Breast epithelium (tissue), 4 donors: ENCODE measurements at places on chromosomes 1 and 21. TPM values are rescaled to one million over a fixed set of nuclear protein-coding genes. Genes with fewer than 3 reads are reported as not detected.

The GSTM5 gene
- total RNA-seq: 4.6 TPM

The TCHH gene
- 3.0 TPM for total RNA-seq

- DNase-seq: no peak
Measured at GRCh38 chr1:117752661-117753060, 146.8 kb downstream of the TENT5C start.

GRCh38 chr1:178857126-178857525 is 13.8 kb downstream of the ANGPTL1 start:
- no peak for DNase-seq

The MEGF6 gene
- total RNA-seq: 32.1 TPM

The FCRL5 gene
- total RNA-seq: not detected

The MSH4 gene
- total RNA-seq: 0.66 TPM

- DNase-seq: no peak
Measured at GRCh38 chr1:5998906-5999301, 6.7 kb upstream of the NPHP4 start.

GRCh38 chr1:84675106-84675505 is 15.2 kb downstream of the SSX2IP start:
- DNase-seq: no peak

GRCh38 chr1:179058487-179059483 is 23.1 kb upstream of the TOR3A start:
- no peak for DNase-seq

The NTRK1 gene
- 4.9 TPM for total RNA-seq

DNA sequence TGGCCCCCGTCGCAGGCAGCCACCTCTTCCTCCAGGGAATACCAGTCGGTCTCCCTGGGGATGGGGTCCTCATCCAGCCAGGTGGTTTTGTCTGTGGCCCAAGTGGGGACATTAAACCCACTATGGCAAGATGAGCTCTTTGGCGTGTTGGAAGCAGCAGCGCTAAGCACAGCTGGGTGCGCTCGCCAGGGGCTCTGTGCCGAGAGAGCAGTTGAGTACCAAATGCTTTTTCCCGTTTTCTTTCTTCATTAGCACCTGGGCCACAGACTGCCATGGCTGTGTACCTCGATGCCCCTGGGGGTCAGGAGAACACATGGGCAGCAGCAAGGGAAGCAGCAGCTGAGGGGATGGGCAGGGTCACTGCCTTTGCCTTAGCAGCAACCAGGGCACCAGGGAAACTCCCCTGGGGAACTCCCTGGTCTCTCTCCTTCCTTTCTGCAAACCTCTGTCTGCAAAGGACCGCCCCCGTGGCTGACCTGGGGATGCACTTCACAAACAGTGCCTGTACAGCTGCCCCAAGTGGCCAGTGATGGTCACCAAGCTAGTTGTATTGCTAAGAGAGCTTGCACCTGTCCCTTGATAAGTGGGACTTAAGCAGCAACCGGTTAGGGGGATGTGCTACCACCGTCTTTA is 31.1 kb downstream of the EDARADD start:
- no peak for DNase-seq

The S100A8 gene
- 13.1 TPM for total RNA-seq

GRCh38 chr1:77282187-77282865 is 507 bp downstream of the AK5 start:
- DNase-seq: no peak

DNA sequence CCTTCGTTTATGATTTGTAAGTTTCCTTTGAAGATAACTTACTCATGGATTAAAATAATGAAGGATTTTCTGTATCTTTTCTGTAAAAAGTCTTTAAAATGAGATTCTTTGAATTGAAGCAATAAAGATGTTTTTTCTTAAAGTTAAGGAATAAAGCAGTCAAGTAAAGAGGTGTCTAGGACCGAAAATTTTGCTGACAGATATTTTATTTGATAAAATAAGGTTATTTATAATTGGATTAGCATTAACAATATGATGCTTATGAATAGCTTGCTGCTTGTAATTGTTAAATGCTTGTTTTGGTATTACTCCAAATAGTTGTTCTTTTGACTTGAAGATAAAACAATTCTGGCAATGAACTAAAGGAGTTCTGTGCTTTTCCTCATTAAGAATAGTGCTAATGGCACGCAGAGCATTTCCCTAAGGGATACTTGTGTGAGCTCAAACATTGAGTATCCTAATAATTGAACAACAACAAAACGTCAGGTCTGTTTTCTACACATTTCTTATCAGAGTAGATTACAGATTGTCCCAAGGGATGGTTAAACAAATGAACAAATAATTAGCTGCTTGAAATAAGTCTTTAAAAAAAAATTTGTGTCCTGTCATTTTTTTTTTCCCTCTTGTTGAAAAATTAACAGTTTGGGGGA is 16.6 kb downstream of the TSNAX start:
- DNase-seq: no peak

DNA sequence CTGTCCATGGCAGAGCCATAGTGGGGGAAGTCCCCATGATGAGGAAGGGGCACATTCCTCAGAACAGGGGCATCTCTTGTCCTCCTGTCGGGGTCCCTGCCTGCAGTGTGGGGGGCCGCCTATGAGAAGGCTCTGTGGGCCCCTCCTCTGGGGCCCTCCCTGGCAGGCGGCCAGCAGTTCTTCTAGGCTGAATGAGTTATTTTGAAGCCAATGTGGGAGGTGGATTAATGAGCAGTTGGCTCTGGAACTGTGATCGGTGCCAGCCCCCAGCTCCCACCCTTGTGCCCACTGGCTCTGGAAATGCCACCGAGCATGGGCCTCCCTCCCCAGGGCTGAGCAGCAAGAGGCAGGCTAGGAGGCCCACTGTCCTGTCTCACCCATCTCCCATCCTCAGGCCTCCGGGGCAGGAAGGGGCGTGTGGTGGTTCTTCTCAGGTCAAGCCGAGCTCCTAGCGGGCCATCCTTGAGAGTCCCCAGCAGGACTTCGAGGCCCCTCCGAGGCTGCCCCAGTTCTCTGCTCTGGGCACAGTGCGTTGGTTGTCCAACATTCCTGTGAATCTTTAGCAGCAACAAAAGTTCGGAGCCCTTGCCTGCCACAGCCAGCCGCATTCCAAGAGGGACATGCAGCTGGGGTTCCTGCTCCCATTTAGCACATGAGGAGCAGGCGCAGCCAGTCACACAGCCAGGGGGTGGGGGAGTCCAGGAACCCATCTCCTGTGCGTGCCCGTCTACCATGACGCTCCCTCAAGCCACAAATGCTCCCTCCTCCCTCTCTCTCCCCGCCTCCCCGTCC is 57.2 kb downstream of the EDN2 start:
- no peak for DNase-seq

The RXFP4 gene
- total RNA-seq: not detected

DNA sequence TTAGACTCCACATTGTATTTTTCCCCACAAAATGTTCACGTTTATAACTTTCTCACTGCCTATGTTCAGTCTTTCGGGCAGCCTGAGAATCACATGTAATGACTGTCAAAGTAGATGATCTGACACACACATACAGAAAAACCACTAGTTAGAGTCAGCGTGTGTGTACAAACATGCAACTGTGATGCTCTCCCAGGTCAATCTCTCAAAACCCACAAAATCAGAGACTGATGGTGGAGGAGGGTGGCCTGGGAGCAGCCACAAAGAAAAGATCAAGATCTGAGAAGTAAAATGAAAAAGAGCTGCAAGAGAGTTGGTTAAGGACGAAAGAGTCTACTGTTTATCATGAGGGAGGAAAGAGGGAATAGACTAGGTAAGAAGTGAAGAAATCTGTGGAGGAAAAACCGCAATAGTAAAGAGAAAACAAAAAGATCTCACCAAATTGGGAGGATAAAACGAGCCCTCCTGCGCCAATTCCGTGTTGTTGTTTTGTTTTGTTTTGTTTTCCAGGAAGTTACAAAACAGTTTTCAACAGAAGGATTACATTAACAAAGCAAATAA is 2.3 kb downstream of the EGLN1 start:
- DNase-seq: no peak

GRCh38 chr1:85484264-85484663 is 19.3 kb upstream of the DDAH1 start:
- no peak for DNase-seq

- no peak for DNase-seq
Measured at GRCh38 chr1:29200906-29201594, 19.4 kb upstream of the SRSF4 start.

- no peak for DNase-seq
Measured at GRCh38 chr1:92409946-92410549, 76.7 kb downstream of the GFI1 start.

DNA sequence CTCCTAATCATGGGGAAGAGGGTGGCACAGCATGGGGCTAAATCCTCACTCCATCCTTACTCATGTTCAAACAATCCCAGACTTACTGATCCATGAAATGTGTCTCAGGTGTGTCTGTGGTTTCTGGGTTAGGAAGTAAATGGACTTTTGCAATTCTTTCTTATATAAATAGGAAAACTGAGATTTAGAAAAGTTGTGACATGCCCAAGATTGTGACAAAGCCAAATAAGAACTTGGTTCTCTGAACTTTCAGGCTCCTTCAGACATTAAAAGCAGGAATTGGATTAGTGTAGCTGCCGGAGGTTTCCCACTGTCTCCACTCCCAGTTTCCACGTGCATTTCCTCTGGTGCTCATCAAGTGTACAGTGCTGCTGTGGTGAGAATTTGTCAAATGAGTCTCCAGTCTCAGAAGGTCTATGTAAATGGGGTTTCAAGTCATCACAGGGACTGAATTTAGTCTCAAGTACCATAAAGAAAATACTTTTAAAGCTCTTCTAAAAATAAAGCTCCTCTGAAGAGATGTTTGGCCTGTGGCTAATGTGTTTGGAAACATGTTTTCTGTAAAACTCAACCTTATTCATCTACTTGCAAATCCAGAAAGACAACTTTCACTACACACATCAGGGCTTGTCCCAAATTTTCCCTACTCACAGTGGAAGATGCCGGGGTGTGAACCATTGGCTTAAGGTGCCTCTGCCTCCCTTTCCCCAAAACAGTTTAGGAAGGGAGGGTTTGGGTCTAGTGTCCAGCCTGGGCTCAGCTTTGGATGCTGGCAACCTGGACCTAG is 115.2 kb downstream of the NGF start:
- no peak for DNase-seq

The PKP1 gene
- total RNA-seq: 12.1 TPM

DNA sequence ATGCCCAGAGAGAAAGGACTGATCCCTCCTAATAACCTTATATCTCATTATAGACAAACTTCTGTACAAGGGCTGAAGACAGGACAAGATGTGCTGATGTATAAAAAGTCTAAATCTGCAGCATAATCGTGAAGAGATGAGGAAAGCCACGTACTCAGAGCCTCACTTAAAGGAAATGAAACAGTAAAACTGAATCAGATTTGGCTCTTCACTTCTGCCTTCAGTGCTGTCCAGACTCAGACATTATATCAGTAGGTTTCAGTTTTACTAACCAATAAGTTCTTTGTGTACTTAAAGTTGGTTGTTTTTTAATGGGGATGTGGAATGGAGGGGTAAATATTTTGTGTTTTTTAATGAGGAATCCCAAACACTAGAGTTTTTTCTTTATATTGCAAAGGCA is 45.3 kb upstream of the RGS1 start:
- no peak for DNase-seq

- DNase-seq: no peak
Measured at GRCh38 chr1:233443040-233443760, 115.7 kb downstream of the MAP3K21 start.

The TDRD5 gene
- 3.9 TPM for total RNA-seq

DNA sequence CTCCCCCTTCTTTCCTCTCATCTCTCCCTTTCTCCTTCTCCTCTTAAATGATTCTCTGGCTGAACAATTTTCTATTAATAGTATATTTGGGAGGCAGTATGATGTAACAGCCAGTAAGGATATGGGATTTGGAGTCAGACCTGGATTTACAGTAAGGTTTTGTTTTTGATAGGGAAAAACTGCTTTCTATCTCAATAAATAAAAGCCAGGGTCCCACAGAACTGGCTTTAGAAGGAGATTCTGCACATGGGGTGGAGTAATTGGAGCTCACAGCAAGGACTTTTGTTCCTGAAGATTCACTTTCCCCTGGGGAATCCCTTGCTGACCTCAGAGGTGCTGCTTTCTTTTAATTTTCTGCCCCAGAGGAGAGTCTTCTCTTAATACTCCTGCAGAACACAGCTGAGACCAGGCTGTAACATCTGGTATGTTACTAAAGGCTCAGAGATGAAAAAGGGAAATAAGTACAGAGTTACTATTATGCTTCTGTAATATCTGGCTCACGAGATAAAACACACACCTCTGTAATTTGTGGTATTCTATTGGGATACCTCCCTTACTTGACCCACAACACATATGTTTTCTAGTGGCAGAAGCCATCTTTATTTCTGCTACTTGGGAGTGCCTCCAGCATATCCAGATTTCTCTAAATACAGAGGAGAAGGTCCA is 13.4 kb downstream of the EPB41 start:
- DNase-seq: no peak

DNA sequence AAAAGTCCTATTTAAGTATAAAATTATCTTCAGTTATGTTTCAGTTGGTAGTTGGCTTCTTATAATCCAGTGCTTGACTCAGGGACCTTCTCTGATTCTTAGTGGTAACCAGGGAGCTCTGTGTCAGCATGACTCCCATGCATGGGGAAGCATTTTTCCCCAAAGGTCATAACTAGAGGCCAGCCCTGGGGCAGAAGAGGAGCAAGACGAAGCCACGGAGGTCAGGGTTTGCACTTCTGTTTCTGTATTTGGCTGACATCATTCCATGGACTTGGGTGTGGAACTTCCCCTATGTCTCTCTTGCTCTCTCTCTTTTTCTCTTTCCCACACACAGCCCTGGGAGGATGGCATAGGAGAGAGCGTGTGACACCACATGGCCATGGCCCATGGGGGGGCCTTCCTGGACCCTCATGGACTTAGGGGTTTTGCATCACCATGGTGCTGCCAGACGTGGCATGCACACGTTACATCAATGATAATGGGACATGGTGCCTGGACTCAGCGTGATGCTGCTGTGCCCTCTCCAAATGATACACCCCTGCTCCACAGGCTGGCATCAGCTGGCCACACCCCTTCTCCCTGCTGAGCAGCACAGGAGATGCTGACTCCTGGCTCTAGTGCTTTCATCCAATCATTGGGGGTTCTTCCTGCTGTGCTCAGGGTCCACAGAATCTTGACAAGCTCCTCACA is 260.5 kb downstream of the KCNJ6 start:
- no peak for DNase-seq

The MAP3K21 gene
- 9.5 TPM for total RNA-seq

GRCh38 chr1:78408810-78409209 is 82.0 kb upstream of the PTGFR start:
- DNase-seq: no peak

DNA sequence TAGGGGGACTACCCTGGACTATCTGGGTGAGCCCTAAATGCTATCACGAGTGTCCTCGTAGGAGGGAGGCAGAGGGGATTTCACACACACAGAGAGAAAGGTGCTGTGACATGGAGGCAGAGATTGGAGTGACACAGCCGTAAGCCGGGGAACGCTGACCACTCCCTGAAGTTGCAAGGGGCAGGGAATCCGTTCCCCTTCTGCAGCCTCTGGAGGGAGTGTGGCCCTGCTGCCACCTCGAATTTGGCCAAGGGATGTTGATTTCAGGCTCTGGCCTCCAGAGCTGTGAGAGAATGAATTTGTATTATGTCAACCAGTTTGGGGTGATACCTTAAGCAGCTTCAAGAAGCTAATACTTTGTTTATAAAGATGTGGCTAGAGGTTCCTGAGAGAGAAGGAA is 137.7 kb downstream of the ACTL8 start:
- DNase-seq: no peak

The KRTAP10-7 gene
- not detected for total RNA-seq

The NHLH1 gene
- not detected for total RNA-seq

- peak; percentile 60 for DNase-seq
Measured at GRCh38 chr21:41250519-41250918, 66.1 kb upstream of the FAM3B start.

The OR10Z1 gene
- total RNA-seq: not detected

GRCh38 chr1:29706936-29707335 is 470.6 kb downstream of the PTPRU start:
- DNase-seq: no peak

- DNase-seq: no peak
Measured at GRCh38 chr1:173887627-173888026, 19.4 kb downstream of the ZBTB37 start.

The BGLAP gene
- total RNA-seq: 0.98 TPM
